SIG-M5 (cell line): ENCODE measurements at places on chromosomes 12 and 14.

- no peak for DNase-seq
These were observed 3.4 kb upstream of the DYRK2 start for GRCh38 chr12:67645126-67645525.

DNA sequence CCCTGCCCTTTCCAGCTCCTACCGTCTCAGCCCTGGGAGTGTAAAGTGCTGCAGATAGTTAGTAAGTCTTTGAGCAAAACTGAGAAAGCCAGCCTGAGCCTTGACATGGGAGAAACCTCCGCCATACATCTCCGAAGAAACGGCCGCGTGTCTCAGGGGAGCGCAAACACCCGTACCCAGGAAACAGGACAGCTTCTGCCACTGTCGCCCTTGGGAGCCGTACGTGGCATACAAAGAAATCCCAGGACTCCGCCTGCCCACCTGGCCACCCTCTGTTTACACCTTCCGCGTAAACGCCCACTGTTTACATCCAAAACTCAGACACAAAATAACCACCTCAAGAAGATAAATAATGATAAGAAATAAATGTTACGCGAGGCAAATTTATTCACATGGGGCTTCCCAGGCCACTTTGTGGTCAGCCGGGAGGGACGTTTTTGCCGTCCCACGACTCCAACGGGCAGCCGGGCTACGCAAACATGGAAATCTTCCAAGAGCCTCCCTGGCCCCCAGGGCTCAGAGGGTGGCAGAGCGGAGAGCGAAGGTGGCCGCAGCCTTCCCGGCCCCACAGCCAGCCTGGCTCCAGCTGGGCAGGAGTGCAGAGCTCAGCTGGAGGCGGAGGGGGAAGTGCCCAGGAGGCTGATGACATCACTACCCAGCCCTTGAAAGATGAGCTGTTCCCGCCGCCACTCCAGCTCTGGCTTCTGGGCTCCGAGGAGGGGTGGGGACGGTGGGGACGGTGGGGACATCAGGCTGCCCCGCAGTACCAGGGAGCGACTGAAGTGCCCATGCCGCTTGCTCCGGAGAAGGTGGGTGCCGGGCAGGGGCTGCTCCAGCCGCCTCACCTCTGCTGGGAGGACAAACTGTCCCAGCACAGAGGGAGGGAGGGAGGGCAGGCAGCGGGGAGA, at the start of gene BDKRB2:
Gene BDKRB2, plus strand, starts transcription at position 689 of the 908 bp plus-strand sequence. CDS start 32,269 bp downstream, outside the sequence.
- no peak for DNase-seq

- no peak for DNase-seq
These were observed 85.4 kb downstream of the PTCSC3 start for GRCh38 chr14:36091096-36091495.

DNA sequence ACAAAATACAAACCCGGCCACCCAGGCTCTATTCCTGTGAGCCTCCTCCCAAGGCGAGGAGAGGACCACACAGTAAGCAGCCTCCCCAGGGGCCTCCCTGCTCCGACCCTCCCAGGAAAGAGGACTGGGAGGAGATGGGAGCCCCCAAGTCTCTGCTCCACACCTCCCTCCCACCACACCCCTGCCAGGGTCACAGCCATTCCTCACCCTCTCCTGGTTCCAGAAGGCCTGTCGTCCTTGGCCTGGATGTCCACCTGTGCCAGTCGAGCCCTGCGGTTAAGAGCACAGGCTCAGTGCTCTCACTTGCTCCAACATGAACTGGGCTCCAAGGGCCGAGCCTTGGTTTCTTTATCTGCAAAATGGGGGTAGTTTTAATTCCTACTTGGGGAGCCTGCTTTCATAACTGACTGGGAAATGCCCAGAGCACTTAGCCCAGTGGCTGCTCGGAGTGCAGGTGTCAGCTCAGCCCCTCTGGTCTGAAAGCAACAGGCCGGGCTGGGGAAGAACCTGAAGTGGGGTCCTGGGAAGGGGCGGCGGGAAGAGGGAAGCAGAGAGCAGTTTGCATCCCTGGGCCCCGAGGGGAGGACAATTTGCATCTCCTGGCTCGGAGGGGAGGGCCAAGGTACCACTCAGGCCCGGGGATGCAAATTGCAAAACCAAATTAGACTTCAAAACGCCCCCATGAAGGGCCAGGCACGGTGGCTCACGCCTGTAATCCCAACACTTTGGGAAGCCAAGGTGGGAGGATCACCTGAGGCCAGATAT, 23.6 kb downstream of the TCHP start:
- DNase-seq: no peak

DNA sequence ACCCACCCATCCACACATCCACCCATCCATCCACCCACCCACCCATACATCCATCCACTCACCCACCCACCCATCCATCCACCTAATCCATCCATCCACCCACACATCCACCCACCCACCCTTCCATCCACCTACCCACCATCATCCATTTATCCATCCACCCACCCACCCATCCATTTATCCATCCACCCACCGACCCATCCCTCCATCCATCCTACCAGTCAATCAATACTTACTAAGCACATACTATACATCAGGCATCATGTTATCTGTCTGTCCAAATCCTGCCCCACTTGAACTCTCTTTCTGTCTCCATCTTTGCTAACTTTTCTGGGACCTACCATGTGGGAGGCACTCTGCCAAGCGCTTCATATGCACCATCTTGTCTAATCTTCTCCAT, 15.4 kb downstream of the GALNT9 start:
- no peak for DNase-seq

DNA sequence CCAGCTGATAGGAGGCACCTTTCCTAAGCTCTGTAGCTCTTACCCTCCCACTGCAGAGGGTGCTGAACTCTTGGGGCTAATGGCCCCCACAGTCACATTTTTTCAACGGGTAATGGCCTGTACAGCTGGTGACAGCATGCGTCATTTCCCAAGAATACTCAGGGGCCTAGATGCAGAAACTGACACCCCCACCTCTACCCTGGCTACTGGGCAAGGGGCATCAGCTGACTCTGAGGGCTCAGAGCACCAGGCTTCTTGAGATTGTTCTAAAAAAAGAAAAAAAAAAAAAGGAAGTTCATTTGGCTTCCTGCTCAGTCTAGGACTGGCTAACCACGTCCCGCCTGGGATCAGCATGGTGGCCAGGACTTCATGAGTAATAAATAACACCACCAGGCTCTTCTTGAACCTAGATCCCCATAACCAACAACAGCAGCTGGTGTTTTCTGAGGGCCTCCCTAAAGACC, 35.2 kb downstream of the ZFP36L1 start:
- DNase-seq: no peak

GRCh38 chr14:61188978-61189808, 91.9 kb downstream of the TMEM30B start:
- no peak for DNase-seq

DNA sequence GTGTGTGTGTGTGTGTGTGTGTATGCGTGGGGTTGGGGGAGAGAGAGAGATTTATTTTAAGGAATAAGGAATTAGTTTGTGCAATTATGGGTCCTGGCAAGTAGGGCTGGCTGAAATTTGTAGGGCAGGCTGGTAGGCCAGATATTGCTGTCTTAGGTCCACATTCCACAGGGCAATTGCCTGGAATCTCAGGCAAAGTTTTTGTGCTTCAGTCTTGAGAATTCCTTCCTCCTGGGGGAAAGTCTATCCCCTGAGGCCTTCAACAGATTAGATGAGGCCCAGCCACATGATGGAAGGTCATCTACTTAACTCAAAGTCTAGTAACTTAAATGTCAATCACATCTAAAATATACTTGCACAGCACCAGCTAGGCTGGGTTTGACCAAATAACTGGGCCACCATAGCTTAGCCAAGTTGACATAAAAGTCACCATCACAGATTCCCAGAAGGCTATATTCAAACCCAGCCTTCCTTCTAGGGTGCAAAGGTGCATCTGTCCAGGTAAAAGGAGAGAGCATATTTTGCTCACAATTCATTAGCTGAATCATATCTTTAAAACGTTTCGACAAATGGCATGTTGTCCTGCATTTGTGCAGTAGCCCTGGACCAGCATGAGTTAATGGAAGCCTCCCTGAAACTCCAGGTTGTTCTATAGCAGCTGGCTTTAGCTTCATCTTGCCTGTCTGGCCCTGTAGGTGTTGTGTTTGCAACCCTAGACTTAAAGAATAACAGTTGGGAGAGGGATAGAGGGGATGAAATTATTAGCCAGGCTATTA, 63.1 kb downstream of the C14orf132 start:
- DNase-seq: no peak

GRCh38 chr14:73713803-73714655, at the start of gene PNMA1:
TSS of gene PNMA1 (minus strand) at chr14:73714384. CDS start at chr14:73713639, 745 bp downstream.
- no peak for DNase-seq

DNA sequence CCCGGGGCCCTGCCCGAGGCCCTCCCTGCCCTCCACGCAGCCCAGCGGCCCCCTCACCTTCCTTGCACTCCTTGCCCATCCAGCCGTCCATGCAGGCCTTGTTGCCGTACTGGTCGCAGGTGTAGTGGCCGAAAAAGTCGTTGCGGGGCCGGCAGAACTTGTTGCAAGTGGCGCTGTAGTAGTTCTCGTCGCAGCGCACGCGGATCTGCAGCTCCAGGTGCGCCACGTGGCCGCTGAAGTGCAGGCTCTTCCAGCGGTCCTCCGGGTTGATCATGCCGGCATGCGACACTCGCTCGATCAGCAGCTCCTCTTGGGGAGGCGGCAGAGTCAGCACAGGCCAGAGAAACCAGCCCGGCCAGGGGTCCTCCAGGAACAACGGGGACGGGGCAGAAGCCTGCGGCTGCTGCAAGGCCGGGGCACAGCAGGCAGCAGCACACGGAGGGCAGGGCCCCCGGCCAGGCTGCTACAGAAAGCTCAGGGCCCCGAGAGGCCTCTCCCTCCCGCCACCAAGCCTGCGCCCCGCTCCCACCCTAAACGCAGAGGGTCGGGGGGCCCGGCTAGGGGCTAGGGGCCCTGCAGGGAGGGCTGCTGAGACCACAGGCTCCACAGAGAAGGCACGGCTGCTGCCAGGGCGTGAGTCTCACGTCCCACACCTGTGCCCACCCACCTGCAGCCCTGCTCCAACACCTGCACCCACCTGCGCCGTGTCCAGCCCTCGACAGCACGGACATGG, 12.7 kb downstream of the JAG2 start:
- DNase-seq: no peak

DNA sequence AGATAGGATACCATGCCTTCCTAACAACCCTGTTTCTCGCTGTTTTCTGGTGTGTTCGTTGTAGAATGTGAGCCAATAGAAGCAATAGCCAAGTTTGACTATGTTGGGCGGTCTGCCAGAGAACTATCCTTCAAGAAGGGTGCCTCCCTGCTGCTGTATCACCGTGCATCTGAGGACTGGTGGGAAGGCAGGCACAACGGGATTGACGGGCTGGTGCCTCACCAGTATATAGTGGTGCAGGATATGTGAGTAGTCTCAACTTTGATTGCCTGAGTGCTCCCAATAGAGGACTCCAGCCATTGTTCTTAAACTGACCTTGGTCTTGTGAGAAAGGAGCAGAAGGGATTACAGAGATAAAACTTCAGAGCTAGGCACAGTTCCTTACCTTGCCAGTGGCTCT, 96.2 kb downstream of the KICS2 start:
- no peak for DNase-seq

DNA sequence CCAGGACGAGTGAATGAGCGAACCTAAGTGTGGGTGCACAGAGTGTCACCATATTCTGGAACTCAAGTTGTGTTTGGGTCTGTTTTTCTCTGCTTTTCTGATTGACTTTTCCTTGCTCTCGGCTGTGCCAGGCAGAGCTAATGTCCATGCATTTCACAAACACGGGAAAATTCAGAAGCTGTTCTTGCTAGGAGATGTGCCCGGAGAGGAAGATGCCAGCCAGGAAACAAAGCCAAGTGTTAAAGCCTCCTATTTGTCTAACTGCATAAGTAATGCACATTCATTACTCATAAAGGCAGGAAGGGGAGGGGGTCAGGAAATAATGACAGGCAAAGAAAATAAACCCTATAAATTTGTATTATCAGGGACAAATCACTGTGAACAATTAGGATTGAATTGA, 250.4 kb upstream of the SFSWAP start:
- DNase-seq: no peak

- no peak for DNase-seq
These were observed 196.6 kb upstream of the EGLN3 start for GRCh38 chr14:34147461-34147860.

DNA sequence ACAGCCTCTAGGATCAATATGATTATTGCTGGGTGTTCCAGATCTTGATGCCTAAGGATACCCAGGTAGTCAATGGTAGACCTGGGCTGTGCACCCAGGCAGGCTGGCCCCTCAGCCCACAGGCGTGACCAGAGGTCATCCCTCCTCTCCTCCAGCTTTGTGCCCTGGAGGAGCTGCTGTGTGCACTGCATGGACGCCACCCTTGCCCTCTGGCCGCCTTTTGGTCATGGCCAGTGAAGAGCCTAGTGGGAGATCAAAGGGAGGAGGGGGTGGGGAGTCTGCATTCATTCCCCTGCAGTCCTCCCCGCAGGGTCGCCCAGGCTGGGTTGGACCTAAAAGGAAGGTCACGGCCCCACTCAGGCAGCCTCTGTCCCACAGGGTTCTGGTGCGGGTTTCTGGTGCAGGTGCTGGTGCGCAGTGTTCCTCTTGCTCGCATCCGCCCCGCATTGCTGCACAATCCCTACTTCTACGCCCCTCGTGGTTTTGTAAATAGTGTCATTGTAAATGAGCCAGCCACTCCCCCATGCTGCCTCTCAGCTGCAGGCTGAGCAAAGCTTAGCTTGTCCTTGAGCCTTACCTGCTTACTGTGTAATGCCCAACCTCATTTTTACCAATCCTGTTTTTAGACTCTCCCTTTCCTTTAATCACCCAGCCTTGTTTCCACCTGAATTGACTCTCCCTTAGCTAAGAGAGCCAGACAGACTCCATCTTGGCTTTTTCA, 55.3 kb downstream of the PSMA6 start:
- DNase-seq: no peak

GRCh38 chr14:52402812-52403526, 88.9 kb downstream of the PTGER2 start:
- DNase-seq: no peak

GRCh38 chr12:130058926-130059472, 103.3 kb upstream of the FZD10 start:
- no peak for DNase-seq

- no peak for DNase-seq
These were observed 52.4 kb downstream of the VCPKMT start for GRCh38 chr14:50063876-50064420.

- DNase-seq: no peak
These were observed 2.0 kb upstream of the LRP1-AS start for GRCh38 chr12:57149245-57149900.

GRCh38 chr14:34275078-34275477, 187.0 kb downstream of the SPTSSA start:
- DNase-seq: no peak

DNA sequence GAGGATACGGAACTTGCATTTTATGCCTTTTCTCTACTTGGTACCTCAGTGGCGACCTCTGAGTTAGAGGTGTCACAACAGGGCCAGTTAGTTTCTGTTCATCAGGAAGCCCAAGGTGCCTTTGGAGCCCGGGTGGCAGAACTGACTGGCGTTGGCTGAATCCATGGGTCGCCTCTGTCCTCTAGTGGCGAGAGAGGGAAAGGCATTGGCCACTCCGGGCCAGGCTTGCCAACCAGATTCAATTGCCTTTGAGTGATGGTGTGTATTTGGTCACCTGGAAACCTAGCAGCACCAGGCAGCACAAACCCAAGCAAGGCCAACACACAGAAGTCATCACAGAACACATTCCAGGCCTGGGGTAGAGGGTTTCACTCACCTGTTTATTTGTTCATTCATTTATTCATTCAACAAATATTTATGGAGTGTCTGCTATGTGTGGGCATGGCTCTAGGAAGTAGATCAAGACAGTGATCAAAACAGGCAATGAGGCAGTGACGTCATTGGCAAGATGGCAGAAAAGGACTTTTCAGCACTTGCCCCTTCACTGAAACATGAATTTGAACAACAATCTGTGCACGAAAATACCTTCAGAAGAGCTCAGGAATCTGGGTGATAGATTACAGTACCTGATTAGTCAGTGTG, 40.5 kb upstream of the KCNA5 start:
- no peak for DNase-seq
